Nephron progenitor cell (in vitro differentiated cells): ENCODE measurements at places on chromosomes 13 and 19.

DNA sequence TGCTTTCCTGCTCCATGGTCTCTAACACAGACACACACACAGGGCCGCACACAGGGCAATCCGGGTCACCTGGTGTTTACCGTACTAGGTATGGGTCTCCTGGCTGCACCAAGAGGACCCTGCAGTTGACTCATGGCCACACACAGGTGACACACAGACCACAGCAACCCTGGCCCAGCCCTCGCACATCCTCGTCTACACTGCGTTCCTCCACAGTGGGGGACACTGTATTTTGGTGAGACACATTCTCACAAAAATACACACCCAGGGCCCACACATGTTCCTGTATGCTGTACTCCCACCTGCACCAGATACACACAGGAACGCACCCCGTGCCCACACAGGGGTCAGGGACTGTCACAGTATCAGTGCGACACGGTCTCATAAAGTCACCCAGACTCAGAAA lies 12.8 kb downstream of the PDE4A start:
- peaks cover 65% of the 10 kb centered on the region for H3K27me3 ChIP-seq
- no peak for DNase-seq
- H3K36me3 ChIP-seq, result no peaks in the 10 kb centered on the region
- H3K4me3 ChIP-seq, result peak overlapping the region; percentile 68
- H3K27ac ChIP-seq, result no peak overlapping the region

DNA sequence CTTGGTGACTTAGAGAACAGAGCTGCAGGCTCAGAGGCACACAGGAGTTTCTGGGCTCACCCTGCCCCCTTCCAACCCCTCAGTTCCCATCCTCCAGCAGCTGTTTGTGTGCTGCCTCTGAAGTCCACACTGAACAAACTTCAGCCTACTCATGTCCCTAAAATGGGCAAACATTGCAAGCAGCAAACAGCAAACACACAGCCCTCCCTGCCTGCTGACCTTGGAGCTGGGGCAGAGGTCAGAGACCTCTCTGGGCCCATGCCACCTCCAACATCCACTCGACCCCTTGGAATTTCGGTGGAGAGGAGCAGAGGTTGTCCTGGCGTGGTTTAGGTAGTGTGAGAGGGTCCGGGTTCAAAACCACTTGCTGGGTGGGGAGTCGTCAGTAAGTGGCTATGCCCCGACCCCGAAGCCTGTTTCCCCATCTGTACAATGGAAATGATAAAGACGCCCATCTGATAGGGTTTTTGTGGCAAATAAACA lies 9.9 kb downstream of the APOC1 start:
- DNase-seq, result no peak
- H3K27ac ChIP-seq, result no peak overlapping the region
- peaks cover 22% of the 10 kb centered on the region for H3K4me1 ChIP-seq
- H3K4me3 ChIP-seq, result no peak overlapping the region

DNA sequence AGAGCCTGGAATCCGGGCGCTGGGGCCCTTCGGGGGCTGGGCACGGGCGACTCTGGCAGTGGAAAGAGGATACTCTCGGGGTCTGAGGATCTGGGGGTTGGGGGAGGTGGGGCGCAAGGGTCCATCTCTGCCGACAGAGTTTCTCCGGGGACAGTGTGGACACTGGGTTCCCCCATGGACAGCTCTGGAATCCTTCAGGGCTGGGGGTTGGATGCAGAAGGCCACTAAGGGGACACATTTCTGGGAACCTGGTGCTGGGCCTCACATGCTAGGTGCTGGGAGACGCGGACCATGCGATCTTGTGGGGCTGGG lies 2.3 kb downstream of the TGFBR3L start:
- peaks cover 38% of the 10 kb centered on the region for H3K4me1 ChIP-seq
- H3K27me3 ChIP-seq, result peaks cover 63% of the 10 kb centered on the region
- no peak for DNase-seq
- peak overlapping the region; percentile 81 for H3K4me3 ChIP-seq
- H3K36me3 ChIP-seq, result peaks cover 9% of the 10 kb centered on the region
- no peak overlapping the region for H3K27ac ChIP-seq

DNA sequence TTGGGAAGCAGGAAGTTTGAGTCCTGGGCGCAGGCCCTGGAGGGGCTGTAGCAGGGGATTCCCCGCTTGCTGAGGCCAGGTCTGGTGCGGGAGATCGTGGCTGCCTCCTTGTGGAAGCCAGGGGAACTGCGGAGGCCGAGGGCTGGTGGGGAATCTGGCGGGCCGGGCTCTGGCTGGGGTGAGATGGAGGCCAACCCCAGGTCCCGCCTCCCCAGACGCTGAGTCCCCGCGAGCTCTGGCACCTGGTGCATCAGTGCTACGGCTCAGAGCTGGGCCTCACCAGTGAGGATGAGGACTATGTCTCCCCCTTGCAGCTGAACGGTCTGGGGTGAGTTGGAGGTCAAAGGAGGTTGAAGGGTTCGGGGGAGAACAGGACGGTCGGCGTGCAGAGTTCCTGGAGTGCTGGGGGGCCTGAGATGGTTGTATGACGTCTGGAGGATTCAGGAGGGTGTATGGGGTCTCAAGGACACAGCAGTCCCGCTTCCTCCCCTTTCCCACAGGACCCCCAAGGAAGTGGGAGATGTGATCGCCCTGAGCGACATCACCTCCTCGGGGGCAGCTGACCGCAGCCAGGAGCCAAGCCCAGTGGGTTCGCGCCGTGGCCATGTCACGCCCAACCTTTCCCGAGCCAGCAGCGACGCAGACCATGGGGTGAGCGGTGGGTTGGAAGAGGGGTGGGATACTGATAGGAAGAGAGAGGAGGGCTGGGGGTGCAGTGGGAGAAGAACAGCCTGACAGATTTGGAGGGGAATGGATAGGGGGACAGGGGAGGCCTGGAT lies 13.1 kb downstream of the GRAMD1A start:
- H3K4me1 ChIP-seq, result peaks cover 7% of the 10 kb centered on the region
- no peaks in the 10 kb centered on the region for H3K27me3 ChIP-seq
- peaks cover 64% of the 10 kb centered on the region for H3K36me3 ChIP-seq
- no peak overlapping the region for H3K4me3 ChIP-seq

GRCh38 chr19:5434970-5435641 lies 20.1 kb upstream of the ZNRF4 start:
- H3K27me3 ChIP-seq, result peaks cover 68% of the 10 kb centered on the region
- no peaks in the 10 kb centered on the region for H3K36me3 ChIP-seq
- H3K4me1 ChIP-seq, result no peaks in the 10 kb centered on the region
- H3K4me3 ChIP-seq, result peak overlapping the region; percentile 49
- DNase-seq, result no peak

DNA sequence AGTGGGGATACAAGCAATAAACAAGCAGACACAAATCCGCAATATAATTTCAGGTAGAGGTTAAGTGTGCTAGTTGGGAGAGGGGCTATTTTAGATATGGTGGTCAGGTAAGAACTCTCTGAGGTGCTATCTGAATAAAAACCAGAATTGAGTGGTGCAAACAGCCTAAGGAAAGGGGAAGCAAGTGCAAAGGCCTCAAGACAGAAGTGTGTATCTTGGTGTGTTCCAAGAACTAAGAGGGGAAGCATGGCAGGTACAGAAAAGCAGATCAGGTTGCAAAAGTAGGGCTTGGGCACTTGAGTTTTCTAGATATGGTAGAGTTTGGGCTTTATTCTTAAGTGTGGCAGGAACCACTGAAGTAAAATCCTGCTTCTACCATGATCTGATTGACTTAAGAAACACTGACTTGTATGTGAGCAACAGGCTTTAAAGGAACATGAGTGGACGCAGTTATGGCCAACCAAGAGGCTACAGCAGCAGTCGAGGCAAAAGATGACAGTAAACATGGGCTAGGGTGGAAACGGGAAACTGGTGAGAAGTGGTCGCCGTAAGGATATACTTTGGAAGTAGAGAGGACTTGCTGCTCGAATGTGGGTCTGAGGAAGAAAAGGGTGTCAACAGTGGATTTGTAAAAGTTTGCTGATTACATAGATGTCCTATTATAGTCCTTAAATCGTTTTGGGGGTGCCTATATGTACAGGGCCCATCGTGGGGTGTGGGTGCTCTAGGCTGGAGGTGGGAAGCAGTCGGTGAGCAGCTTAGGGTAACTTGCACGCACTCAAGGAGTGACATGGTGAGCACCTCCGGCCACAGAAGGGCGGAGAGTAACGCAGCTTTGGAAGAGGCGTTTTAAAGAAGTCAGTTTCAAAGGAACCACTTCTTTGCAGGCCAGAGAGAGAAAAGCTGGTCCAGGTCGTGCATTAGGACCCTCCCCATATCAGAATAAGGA lies 677 bp downstream of the TGDS start:
- H3K4me1 ChIP-seq, result peaks cover 27% of the 10 kb centered on the region
- peak overlapping the region; percentile 95 for H3K4me3 ChIP-seq
- peak overlapping the region; percentile 88 for H3K27ac ChIP-seq
- DNase-seq, result peak; percentile 10

DNA sequence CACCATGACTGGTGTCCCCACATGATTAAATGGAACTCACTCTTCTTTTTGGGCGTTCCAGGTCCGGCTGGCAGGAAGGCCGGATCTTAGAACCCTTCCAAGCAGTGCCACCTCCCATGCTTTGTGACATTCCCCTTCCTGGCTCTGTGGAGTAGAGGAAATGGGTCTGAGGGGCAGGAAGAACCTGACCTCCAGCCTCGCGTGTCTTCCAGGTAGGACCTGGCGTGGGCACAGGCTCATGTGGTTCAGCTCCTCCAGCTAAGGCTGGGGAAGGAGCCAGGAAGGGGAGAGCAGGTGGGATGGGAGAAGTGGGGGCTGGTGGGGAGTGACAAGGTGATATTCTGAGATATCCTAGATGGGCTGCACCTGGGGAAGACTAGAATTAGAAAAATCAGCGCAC lies 2.1 kb downstream of the TMEM255B start:
- peaks cover 19% of the 10 kb centered on the region for H3K4me1 ChIP-seq
- DNase-seq, result no peak
- H3K36me3 ChIP-seq, result no peaks in the 10 kb centered on the region
- peaks cover 75% of the 10 kb centered on the region for H3K27me3 ChIP-seq

DNA sequence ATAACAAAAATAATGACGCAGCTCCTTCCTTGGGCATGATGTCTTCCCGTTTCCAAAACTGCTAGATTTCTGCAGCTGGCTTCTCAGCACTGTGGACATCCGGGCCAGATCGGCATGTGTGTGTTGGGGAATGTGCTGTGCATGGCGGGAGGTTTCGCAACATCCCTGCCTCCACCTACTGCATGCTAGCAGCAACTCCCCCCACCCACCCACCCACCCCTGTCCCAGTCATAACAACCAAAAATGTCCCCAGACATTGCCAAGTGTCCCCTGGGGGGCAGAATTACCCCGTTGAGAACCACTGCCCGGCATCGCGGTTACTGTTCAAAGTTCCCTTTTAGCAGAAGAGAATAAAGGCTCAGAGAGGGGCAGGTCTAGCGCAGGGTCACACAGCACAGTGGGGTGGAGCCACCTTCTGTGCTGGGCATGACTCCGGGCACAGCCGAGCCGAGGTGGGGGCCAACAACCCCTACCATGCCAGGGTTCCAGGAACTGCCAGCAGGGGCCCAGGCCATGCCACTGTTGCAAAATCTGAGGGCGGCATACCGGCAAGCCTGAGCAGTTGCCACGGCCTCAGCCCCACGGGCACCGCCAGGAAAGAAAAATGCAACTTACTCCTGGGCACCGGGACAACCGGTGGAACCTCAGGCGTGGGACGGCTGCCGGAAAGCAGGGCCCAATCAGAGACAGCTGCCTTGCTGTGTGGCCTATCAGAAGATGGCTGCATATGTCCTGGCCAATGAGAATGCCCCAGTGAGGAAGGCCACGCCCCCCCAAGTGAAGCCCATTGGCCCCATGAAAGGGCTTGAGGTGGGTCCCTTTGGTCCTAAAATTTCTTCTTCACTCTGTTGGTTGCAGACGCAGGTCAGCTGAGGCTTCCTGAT lies 22.5 kb upstream of the NFIC start:
- H3K4me1 ChIP-seq, result no peaks in the 10 kb centered on the region
- no peak overlapping the region for H3K27ac ChIP-seq
- peaks cover 20% of the 10 kb centered on the region for H3K27me3 ChIP-seq
- H3K36me3 ChIP-seq, result no peaks in the 10 kb centered on the region
- no peak overlapping the region for H3K4me3 ChIP-seq

DNA sequence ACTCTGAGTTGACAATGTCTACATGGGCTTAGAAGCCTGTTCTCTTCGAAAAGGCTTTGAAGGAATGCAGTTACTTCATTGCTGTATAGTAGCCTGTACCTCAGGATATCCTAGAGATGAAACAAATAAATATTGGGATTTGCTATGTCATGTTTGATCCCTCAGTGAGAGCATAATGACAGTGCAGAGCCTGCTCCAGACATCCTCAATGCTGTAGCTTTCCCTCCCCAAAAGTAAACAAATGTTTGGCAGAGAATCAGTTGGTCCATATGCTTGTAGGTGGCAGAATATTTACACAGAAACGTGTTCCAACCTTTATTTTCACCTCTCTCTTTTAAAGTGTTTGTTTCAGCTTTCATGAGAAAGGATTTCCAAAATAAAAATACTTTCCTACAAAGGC lies 515.3 kb upstream of the SGCG start:
- H3K4me1 ChIP-seq, result peaks cover 22% of the 10 kb centered on the region
- no peak overlapping the region for H3K4me3 ChIP-seq
- H3K36me3 ChIP-seq, result peaks cover 8% of the 10 kb centered on the region
- no peak overlapping the region for H3K27ac ChIP-seq
- no peaks in the 10 kb centered on the region for H3K27me3 ChIP-seq

DNA sequence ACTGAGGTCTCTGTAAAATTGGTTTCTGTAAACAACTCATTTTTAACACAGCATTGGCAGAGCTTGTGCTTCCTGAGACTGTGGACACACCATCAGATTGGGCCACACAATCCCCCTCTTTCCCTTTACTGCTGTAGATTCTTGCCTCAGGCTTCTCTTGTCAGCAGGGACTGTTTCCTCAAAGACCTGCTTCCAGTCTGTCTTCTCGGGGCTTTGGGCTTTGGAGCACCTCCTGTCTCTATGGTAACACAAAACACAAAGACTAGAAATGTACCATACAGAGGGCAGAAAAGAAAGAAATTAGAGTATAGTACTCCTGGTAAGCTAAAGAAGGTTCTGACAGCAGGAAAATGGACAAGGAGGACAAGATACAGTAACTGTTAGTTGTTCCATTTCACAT lies 484.5 kb downstream of the DIAPH3 start:
- no peak for DNase-seq
- H3K4me1 ChIP-seq, result peaks cover 6% of the 10 kb centered on the region
- peak overlapping the region; percentile 84 for H3K27ac ChIP-seq
- no peaks in the 10 kb centered on the region for H3K36me3 ChIP-seq

DNA sequence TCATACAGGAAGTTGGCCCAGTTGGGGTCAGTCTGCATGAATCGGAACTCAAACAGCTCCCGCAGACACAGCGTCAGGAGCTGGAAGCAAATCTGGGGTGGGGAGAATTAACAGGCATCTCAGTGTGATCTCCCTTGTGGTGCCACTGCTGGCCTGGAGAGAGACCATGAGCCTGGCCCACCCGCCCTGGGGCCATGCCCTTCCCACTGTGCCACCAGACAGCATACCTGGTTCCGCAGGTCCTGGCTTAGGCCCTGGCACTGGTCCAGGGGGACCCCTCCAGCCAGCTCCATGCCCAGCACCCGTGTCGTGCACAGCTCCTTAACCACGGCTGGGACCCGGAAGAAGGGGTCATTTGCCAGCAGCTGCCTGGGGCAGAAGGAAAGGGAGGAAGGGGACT lies 9.6 kb upstream of the NUMBL start:
- no peak overlapping the region for H3K27ac ChIP-seq
- peaks cover 19% of the 10 kb centered on the region for H3K4me1 ChIP-seq
- no peak for DNase-seq
- no peaks in the 10 kb centered on the region for H3K27me3 ChIP-seq
